ENCODE measurements at places on chromosomes 2 and 18.

DNA sequence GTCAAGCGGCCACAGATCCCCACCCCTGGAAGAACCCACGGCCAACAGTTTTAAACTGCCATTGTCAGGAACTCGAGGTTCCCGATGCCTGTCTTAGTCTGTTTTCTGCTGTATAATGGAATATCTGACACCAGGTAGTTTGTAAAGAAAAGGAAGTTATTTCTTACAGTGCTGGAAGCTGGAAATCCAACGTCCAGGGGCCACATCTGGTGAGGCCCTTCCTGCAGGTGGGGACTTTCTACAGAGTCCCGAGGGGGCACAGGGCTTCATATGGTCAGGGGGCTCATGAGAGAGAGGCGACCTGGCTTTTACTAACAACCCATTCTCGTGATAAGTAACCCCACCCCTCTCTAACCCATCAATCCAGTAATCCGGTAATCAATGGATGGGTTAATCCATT lies 501.6 kb upstream of the MYT1L start:
- DNase-seq = no peak

- DNase-seq = no peak
These were observed 6.2 kb downstream of the GMCL1 start for GRCh38 chr2:69835666-69836065.

DNA sequence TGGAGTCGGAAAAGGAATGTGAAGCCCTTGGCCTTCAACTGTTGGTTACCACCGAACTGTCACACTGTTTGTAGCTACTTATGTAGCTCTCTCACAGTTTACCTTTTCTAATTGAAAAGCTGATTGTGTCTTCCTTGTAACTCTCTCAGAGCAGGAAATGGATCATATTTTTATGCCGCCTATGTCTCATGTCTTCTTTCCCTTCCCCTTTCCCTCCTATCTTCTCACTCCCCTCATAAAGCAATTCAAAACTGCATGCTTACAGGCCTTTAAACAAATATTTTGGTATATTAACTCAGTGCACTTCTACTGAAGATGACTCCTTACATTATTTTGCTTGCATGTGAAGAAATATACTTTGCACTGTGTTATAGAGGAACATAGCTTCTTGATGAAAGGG lies 6.0 kb downstream of the SLC39A10 start:
- DNase-seq = no peak

- DNase-seq = peak; percentile 48
These were observed 2.3 kb upstream of the BCL11A start for GRCh38 chr2:60555783-60556139.

GRCh38 chr18:71951001-71951400 lies 593.1 kb downstream of the CBLN2 start:
- DNase-seq = no peak

DNA sequence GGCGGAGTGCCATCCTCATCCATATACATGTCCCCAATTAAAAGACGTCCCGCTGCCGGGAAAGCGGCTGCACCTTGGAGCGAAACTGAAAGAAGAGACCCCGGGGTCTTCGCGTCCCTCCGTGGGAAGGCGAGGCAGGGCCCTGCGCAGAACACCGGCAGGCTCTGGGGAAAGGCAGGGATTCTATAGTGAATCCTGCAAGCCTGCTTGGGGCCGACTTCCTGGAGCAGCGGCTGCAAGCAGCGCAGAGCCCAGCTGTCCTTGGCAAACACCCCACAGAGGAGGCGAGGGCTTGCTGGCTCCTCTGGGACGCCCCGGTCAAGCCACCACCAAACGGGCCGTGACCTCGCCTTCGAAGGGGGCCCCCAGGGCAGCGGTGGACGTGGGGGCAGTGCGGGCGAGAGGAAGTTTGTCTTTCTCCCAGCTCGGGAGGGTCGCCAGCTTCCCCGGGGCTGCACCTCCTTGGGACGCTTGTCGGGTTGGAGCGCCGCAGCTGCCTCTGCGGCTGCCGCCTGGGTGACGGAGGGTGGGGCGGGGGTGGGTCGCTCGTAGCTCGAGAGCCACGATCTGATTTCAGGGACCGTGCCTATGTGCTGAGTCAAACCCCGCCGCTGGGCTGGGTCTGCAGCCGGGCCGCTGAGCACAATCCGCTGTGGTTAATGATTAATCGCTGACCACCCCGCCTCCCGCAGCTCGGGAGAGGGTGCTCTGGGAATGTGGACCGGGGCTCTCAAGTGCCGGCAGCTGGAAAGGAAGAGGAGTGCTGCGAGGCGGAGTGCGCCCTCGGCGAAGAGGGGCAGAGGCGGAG lies 486 bp upstream of the GPR39 start:
- peak; percentile 11 for DNase-seq

DNA sequence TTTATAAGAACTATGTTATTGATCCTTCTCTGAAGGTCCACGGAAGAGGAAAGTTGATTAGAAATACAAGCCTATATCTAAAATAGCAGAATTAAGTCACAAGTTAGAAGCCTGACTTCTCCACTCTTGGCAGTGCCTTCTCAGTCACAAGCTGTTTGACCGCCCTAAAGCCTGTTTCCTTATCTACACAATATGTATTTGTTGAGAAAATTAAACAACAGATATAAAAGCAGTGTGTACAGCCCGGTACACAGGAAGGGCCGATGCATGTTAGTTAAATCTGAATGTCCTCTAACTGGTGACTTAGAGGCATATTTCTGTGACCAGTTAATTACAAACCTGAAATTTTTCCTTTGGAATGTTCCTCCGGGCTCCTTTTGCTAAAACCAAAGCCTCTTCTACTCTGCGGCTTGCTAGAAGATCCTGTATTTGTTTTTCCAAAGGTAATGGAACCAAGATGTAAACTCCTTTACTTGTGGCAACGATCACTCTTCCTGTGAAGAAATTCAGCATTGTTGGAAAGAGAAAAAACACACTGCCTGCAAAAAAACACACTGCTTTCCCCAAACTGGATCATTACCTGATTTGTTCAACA lies 33.4 kb downstream of the TGFBRAP1 start:
- DNase-seq = no peak

- DNase-seq = no peak
These were observed 362.4 kb upstream of the SOX11 start for GRCh38 chr2:5329763-5330162.

GRCh38 chr2:171702781-171703556 lies 15.7 kb downstream of the DYNC1I2 start:
- DNase-seq = no peak

GRCh38 chr2:56898986-56899385 lies 715.2 kb downstream of the CCDC85A start:
- no peak for DNase-seq

DNA sequence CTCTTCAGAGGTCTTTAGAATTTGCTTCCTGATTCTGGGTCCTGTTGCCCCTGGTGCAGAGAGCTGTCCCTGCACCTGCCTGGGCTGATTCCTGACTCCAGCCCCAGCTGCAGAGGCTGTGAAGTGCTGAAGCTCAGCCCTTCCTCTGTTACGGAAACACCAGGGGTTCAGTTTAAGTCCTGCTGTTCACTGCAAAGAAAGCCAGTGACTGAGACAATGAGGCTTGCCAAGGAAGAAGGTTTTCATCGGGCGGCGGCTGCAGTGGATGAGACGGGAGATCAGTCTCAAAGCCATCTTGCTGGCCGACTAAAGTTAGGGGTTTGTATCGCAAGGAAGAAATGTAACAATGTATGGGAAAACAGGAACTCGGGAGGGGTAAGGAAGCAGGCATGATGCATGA lies 142.4 kb upstream of the ZNF236 start:
- DNase-seq = no peak

- no peak for DNase-seq
These were observed 105.4 kb downstream of the INHBB start for GRCh38 chr2:120451334-120451733.

GRCh38 chr18:70961939-70962338 lies 673.1 kb downstream of the SOCS6 start:
- no peak for DNase-seq

- DNase-seq = no peak
These were observed 323.5 kb downstream of the CELF4 start for GRCh38 chr18:37242091-37242490.

GRCh38 chr2:47838686-47839085 lies 55.7 kb downstream of the MSH6 start:
- no peak for DNase-seq

- DNase-seq = no peak
These were observed 124.1 kb downstream of the RBM43 start for GRCh38 chr2:151137526-151137925.

DNA sequence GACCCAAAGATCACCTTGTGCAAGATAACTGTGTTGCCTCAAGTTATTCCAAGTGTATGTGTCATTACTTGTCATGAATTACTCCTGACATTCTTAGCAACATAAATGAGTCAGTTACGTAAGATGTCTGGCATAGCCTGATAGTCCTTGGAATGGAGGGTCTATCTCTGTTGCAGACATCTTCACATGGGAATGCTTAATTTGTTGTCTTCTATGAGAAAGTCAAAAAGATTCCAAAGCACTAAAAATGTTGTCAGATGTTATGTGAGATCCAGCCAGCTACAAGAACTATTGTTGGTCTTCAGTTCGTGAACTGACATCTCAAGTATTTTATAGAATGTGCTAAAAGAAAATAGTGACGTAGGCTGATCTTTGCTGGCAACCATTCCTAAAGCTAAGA lies 178.2 kb upstream of the RASGRP3 start:
- no peak for DNase-seq

DNA sequence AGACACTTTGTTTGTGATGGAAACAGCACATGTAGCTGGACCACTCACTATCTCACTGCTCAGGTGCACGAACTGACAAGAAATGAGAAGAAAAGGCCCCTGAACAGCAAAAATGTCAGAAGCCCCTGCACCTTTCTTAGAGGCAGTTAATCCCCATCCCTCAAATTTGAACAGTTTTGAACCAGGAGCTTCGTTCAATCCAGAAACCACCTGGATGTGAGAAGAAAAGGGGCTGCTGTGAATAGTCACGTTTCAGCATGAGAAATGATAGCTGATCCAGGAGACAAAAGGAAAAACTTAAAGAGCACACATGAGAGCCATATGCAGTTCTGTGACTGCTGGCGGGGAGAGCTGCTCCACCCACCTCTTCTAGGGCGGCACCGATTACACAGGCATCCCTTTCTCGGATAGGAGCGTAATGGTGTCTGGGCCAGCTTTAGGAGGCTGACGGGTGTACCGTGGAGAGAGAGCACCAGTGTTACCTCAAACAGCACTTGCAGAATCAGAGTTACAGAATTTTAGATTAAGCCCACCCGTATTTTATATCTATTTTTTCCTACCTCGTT lies 117.0 kb upstream of the EML6 start:
- DNase-seq = no peak

Data from inflammatory macrophage treated with lipopolysaccharide for 4 hours (primary cell).